ENCODE measurements at places on chromosomes 4 and X.

DNA sequence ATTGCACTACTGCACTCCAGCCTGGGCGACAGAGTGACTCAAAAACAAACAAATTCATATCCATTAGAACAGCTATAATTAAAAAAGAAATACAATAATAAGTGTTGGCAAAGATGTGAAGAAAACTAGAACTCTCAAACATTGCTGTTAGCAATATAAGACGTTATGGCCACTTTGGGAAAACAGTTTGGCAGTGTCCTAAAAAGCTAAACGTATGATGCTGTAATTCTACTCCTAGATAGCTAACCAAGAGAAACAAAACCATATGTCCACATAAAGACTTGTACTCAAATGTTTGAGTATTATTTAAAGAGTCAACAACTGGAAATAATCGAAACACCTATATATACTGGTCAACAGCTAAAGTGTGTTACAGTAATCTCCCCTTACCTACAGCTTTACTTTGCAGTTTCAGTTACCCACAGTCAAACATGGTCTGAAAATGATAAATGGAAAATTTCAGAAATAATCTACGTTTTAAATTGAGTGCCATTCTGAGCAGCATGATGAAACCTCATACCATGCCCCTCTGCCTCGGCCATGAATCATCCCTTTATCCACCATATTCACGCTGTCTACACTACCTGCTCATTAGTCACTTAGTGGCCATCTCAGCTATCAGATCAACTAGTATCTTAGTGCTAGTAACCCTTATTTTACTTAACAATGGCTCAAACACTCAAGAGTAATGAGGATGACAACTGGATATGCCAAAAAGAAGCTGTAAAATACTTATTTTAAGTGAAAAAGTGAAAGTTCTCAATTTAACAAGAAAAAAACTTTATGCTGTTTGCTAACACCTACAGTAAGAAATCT, 4.9 kb downstream of the ELF2 start:
- peak; percentile 20 for DNase-seq

DNA sequence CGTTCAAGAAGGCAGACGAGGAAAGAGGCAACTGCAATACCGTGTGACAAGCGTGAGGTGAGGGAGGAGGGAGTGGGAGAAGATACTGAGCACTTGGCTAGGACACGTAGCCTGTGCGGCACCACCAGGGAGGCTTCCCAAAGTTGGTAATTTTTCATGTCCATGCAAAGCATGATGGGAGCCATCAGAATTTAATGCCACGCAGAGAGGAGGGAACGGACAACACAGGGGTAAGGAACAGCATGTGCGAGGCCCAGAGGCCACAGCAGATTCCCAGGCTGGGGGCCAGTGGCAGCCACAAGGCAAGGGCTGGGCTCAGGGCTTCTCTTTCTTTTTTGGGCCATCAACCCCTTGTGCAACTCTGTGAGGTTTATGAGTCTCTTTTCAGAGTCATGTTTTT, 11.0 kb upstream of the CLDN24 start:
- DNase-seq = no peak

GRCh38 chrX:130676861-130677260, 226.1 kb downstream of the ENOX2 start:
- no peak for DNase-seq

GRCh38 chr4:71029504-71029903, 36.1 kb downstream of the DCK start:
- no peak for DNase-seq

GRCh38 chr4:183840311-183840710, 64.8 kb upstream of the STOX2 start:
- peak; percentile 53 for DNase-seq

GRCh38 chrX:102155806-102156179, at the start of gene BEX5:
Gene BEX5 (minus strand): TSS chrX:102155977. CDS start chrX:102154265, 1,712 bp downstream.
- peak; percentile 57 for DNase-seq

- DNase-seq = no peak
Observed at GRCh38 chrX:2492531-2493218, 8.1 kb downstream of the DHRSX start.

GRCh38 chr4:108209489-108209888, 40.8 kb upstream of the LEF1 start:
- DNase-seq = no peak

GRCh38 chrX:135528254-135528653, 7.8 kb downstream of the INTS6L start:
- no peak for DNase-seq

DNA sequence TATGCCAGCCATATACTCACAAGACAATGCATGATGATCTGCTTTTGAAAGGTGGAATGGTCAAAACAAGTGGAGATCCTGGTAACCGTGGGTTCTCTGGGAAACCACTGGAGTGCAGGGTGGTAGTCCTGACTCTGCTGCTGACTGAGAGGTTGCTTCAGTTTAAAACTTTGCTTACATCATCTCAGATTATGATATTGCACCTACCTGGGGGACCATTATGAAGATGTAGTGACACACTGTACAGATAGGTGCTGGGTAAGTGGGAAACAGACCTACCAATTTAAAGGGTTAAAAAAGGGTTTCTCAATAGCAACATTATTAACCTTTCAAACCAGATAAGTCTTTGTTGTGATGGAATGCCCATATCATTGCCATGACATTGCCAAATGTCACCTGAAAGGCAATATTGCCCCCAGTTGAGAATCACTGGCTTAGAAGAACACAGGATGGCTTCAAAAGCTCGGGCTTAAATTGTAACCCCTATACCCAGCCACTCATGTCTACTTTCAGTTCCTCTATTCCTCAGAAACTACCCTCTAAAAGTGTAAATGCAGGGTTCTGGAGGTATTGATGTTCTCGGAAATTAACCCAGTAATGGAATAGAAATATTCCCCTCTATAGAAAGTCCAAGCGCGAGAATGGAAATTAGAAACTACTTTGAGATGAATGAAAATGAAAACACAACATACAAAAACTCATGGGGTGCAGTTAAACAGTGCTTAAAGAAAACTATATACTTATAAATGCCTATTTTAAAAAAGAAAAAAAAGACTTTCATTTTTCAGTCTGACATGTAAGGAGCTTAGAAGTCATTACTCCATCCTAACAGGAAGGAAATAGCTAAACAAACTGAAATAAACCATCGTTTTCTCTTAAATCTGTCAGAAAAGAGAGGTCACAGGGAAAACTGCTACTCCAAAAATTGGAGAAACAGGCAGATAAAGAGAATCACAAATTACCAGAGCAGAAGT, 65.8 kb downstream of the ARHGEF6 start:
- DNase-seq = no peak

DNA sequence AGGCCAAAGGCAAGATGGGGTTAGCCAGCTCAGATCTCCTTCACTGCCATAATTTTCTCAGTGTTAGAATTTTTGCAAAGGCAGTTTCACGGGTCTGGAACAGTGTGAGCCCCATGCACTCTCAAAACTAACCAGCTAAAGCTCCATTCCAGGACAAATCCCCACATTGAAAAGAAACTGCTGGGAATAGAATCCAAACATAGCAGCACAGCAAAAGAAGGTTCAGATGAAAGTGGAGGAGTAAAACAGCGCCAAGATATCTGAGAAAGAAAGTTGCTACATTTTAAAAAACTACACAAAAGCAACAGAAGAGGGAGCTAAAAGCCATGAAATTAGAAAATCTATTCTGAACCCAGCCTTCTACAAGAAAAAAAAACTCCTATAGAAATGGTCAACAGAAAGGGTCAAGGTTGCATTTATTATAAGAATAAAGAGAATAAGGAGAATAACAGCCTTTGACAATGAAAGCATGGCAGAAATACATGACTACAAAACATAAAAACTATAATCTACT, 39.6 kb upstream of the SLC7A3 start:
- peak; percentile 3 for DNase-seq

GRCh38 chr4:112410364-112410763, 105.6 kb downstream of the NEUROG2 start:
- no peak for DNase-seq

- no peak for DNase-seq
Observed at GRCh38 chrX:13339607-13340006, 19.8 kb upstream of the ATXN3L start.

GRCh38 chr4:4607336-4608213, 65.7 kb upstream of the STX18 start:
- DNase-seq = no peak

DNA sequence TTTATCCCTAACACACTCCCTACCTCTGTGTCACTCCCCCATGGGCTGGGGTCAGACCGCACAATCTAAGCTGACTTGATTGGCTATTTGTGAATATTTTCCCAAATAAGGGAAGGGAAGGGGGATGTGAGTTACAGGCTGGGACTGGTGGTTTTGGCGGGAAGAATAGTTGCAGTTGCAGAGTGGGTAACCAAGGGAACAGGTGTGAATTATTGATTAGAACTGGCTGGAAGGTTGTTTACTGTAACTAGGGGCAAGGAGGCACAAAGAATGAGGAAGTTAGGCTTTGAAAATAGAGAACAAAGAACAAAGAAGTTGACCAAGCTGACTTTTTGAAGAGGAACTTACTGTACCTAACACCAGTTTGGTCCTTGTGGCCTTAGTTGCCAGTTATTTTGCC, 88.0 kb upstream of the XAGE2 start:
- no peak for DNase-seq

DNA sequence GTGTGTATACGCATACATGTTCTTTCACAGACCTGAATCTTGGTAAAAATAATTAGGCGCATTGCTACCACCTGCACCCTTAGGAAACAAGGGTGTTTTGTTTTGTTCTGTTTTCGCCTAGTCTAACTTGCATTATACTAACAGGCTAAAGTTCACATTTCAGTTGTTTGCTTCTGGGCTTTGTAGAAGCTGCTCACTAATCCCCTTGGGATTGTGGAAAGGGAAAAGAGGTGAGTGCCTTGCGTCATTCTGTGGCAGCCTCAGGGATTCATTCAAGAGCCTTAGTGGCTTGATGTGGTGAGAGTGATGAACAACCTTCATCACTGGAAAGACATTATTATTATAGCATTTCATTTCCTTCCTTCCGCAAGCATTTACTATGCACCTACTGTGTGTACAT, 331.1 kb downstream of the ADGRL3 start:
- DNase-seq = no peak

GRCh38 chr4:89254847-89255246, 52.8 kb downstream of the GPRIN3 start:
- DNase-seq = peak; percentile 51

GRCh38 chr4:142840516-142841123, 5.5 kb downstream of the INPP4B start:
- peak; percentile 44 for DNase-seq

DNA sequence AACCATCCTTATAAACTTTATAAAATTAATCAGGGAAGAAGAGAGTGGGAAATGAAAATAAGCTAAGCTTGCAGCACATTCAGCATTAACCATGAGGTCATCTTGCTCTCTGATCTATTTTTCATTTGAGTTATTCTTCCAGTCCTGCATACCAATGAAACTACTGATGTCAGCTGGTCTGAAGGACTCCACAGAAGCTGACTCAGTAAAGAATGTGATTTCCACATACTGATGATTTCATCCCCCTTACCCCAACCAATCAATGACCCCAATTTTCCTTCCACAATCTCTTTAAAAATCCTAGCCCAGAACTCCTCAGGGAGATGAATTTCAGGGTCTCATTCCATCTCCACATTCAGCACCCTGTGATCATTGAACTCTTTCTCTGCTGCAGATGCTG, 18.8 kb upstream of the DSPP start:
- no peak for DNase-seq

GRCh38 chrX:17405225-17405969, 30.4 kb downstream of the NHS start:
- no peak for DNase-seq

DNA sequence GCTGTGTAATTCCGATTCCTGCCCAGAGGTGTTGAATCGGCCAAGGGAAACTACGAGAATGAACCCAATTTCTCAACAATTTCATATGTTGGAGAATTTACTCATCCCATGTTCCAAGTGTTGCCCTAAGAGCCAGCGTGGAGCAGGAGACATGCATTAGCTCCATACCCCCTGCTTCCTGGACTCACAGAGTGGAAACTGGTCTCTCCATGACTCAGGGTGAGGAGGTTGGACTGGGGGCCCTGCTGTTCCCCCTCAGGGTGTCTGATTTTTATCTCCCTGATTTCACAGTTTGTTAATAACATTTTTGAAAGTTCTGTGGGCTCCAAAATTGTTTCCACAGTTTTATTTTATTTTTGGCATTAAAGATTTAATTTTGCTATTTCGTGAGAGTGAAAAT, 183.0 kb upstream of the SFRP2 start:
- DNase-seq = no peak

- no peak for DNase-seq
Observed at GRCh38 chr4:39341075-39341725, 25.0 kb downstream of the RFC1 start.

- peak; percentile 1 for DNase-seq
Observed at GRCh38 chr4:130233377-130234047, 1137.6 kb downstream of the C4orf33 start.

DNA sequence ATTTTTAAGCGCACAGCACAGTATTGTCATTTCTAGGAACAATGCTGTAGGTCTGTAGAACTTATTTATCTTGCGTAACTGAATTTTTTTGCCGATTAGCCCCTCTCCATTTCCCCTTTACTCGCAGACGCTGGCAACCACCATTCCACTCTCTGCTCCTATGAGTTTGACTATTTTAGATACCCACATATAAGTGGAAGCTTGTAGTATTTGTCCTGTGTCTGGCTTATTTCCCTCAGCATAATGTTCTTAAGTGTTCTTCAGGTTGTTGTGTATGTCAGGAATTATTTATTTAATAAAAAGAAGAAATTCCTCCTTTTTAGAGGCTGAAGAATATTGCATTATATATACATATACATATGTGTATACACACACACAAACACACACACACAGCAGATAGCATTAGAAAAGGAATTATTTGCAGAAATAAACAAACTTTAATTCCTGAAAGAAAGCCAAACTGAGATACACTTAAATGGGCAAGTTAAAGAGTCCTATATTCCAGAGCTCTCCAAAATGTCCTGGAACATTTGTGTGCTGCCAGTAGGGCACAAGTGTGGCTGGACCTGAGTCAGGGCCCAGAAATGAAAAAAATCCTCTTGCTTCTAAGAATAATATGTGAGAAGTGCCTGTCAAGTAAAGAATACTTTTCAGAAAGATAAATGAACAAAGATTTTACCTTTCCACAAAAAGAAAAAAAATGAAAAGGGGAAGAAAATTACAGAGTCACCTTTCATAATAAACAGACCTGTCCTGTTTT, 4.5 kb upstream of the ZNF330 start:
- no peak for DNase-seq

- DNase-seq = no peak
Observed at GRCh38 chr4:20050768-20051167, 200.9 kb upstream of the SLIT2 start.

GRCh38 chr4:170017252-170017651, 8.9 kb downstream of the MFAP3L start:
- no peak for DNase-seq

- DNase-seq = no peak
Observed at GRCh38 chrX:123331859-123332258, 147.8 kb downstream of the GRIA3 start.

- no peak for DNase-seq
Observed at GRCh38 chrX:101450085-101450484, 35.2 kb upstream of the ARMCX4 start.
